ENCODE measurements at places on chromosomes 13 and 19.
A peak's percentile ranks its signal among the peaks of the same experiment; 100 is the strongest.

- peak; percentile 65 for DNase-seq
Measured at GRCh38 chr19:34639491-34640085, 37.4 kb downstream of the SCGB2B2 start.

GRCh38 chr19:42075616-42076379 is at the start of gene ZNF574:
TSS of gene ZNF574 (plus strand) at chr19:42076166. CDS start at chr19:42078607, 2,441 bp downstream.
- DNase-seq = peak; percentile 99

- DNase-seq = no peak
Measured at GRCh38 chr19:3514930-3515329, 8.8 kb downstream of the FZR1 start.

DNA sequence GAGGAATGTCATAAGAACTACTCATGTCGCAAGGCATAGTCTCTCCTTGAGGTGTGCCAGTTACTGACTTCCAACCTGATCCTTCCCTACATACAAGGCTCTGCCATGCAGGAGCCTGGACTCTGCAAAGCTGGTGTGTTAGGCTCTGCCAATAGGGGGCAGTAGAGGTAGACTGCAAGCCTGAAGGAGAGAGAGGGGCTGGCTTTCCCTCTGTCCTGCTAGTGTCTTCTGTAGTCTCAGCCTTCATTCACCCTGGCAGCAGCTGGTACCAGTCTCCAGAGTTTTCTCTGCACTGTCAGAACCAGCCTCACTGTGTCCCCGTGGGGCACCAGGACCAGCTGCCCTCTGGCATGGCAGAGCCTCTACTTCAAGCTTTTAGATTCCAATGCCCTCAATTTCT is 14.5 kb downstream of the SHISA2 start:
- DNase-seq = peak; percentile 25

DNA sequence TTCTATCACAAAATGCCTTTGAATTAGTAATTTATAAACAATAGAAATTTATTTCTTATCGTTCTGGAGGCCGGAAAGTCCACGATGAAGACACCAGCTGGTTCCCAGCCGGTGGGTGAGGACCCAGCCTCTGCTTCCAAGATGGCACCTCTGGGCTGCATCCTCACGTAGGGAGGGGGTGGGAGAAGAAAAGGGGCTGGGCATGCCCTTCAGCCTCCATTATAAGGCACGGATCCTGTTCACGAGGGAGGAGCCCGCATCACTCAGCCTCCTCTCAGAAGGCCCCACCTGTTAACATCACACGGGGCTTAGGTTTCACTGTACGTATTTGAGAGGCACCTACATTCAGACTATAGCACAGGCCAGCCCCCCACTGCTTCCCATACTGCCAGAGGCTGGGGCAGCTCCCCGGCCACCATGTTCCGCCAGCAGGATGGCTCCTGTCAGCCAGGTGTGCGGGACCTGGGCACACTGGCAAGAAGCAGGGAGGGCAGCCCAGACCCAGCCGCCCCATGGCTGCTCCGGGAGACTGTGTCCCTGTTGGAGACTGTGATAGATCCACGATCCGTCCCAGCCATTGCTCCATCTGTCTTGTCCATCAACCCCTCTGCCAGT is 131.6 kb downstream of the SOX1 start:
- DNase-seq = no peak

DNA sequence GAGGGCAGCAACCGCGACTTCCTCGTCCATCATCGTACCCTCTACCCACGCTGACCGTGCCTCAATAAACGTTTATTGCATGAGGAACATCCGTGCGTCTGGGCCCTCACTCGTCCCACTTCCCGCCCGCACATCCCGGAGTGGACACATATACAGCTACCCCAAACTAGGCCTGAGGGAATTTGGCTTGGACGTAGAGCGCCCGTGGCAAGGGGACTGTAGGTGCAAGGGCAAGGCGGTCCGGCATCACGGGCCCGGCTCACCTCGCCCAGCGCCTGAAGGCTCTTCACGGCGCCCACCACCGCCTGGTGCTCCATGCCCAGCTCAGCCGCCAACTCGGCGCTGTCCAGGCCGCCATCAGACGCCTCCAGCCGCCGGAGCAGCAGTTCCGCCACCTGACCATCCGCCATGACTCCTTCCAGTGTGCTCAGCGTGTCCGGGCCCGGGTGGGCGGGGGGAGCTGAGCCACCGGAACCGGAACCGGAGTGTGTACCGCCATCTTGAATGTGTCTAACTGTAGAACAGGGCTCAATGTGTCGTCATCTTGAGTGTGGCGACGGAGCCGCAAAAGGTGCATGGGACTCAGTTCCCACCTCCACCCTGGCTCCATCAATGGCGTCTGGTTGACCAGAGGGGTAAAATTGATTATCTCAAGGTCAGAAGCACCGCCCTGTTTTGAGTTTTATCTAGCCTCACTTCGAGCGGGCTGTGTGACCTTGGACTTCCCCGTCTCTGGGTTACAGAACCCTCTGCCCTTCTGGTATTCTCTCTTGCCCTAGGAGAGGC is at the start of gene FARSA:
TSS of gene FARSA (minus strand) at position 425 of the 786 bp plus-strand sequence. CDS start at position 410, 15 bp downstream.
- DNase-seq = peak; percentile 76

GRCh38 chr13:32019612-32020233 is 11.9 kb upstream of the FRY start:
- DNase-seq = peak; percentile 66

DNA sequence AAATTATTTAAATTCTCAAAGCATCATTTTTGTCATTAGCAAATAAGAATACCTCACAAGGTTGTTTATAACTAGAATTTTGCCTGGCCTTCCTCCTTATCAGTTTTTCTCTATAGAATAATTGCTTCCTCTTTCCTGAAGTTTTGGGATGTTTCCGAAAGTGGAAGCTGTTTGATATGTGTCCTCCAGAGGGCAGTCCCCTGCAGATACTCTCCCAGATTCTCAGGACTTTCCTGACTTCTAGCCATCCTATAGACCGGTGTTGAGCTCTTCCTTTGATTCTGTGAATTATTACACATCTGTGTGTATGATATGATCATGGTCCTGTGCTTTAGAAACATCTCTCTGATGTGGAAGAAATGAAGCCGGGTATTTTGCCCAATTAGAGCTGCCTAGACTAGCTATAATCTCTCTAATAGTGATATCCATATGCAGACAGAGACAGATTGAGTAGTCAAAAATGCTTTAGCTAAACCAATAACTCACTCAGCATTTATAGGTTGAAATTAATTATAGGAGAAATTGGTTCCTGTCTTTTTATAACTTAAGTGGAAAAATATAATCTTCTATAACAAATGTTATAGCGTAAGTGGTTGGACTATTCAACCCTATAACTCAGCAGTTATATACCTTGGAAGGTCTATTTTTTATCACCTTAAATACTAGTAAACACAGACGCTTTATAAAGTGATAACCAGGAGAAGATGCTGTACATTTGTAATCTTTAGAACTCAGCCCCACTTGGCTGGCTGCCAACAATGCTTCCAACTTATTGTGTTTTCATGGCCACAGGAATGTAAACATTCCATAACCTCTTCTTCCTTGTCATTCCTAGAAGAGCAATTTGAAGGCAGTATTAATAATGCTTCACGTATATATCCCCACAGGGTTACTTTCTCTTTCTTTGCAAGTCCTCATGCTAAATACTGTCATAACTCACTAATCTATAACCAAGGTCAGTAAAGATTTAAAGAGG is 201.0 kb upstream of the RXFP2 start:
- DNase-seq = peak; percentile 73

DNA sequence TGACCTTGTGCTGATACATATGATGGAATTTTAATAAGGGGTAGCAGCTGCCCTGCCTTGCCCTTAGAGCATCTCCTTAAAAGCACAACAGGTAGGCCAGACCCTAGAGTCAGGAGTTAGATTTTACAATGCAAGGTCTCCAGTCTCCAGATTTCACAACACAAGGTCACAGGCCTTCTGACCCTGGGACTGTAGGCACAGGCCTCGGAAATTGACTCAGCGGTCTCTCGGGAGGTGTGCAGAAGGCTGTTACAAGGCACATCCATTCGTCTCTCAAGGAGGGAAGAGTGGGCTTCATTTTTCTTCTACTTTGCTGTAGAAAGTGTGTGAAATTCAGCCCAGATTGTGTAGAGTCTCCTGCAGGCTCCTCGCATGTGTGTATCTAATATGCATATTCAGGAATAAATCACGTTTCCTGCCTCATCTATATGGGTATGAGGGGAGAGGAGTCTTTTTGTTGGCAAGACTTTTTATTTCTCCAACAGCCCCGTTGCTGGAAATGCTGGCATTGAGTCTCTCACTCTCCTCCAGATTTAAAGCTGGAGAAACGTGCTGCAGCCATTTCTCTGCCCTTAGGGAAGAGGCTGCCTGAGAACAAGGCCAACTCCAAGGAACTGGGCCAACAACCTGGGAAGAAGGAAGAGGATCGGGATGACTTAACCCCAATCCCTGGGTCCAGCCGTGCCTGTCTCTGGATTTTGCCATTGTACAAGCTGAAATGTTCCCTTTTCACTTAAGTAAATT is 24.5 kb downstream of the UQCRFS1 start:
- no peak for DNase-seq

- DNase-seq = no peak
Measured at GRCh38 chr13:70644052-70644451, 535.8 kb upstream of the KLHL1 start.

DNA sequence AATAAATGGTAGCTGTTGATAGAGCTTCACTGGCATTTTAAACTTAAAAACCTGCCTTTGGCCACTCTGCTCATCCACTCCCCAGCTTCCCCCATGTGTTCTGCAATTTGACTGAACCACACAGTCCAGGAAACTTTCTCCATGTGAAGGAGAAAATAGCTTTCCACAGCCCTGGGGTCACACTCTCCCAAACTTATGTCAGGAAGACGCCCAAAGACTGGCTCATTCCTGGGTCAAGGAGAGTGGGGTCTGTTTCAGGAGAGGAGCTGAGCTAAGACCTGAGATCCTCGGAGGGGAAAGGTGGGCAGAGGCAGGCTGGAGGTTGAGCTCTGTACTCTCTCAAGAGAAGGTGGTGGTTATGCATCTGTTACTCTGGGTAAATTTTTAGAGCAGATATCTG is 48.7 kb upstream of the GPI start:
- no peak for DNase-seq

DNA sequence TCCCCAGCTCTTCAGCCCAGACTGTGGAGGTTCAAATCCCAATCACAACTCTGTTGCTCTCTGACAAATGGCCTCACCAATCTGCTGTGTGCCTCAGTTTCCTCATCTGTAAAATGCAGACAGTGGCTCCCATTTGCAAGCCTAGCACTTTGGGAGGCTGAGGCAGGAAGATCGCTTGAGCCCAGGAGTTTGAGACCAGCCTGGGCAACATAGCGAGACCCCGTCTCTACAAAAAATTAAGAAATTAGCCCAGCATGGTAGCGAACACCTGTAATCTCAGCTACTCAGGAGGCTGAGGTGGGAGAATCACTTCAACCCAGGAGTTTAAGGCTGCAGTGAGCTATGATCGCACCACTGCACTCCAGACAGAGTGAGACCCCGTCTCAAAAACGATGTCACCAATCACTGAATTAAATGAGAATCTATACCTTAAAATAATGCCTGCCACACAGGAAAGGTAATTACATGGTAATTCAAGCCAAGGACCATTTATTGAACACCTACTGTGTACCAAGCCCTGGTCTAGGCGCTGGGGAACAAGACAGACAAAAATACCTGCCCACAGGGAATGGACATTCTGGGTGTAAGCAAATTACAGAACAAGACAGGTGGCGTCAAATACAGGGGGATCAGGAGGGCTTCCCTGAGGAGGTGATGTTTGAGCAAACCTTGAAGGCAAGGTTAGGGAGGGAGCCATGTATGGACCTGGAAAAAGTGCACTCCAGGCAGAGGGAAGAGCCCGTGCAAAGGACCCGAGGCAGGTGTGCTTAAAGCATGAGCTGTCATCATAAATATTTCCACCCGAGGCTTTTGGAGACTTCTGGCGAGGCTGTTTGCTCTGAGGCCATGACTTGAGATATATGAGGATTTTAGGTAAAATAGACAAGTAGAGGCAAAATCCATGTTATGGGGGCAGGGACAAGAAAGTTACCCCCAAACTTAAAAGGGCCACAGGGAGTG is 7.7 kb downstream of the NR2F6 start:
- DNase-seq = no peak

GRCh38 chr19:13057744-13058143 is 44.9 kb downstream of the LYL1 start:
- no peak for DNase-seq
